HEK293T (cell line): ENCODE measurements at places on chromosomes 4 and X.

DNA sequence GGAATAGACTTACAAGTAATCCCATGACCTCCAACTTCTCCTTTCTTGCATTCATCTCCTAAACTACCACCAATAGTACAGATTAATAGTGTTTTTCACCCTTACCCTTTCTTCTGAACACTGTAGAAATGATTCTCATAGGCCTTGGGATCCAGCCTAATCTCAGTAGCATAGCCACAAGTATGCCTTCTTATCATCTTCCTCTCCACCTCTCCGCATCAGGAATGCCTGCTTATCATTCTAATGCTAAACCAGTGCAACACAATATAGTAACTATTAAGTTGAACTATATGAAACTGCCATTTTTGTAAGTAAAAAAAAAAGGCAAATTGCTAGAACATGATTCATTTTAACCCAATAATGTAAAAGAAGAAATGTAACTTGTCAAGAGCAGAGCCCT, 79.5 kb upstream of the IL2 start:
- no peak for DNase-seq

DNA sequence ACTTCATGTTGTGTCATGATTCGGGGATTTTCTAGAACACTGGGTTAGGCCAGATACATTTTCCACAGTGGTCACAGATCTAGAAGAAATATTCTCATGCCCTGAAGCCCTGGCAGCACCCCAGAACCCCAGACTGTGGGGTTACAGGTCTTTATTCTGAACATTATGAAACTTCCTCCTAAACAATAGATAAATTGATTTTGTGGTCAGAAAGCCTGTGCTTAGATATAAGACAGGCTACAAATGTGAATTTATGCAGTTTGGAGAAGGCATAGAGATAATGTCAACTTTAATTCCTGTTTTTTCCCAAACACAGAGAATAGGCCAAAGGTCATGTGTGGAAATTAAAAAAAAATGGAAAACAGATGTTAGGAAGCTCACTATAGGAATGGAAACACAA, 492.9 kb downstream of the SPRY1 start:
- DNase-seq, result no peak

DNA sequence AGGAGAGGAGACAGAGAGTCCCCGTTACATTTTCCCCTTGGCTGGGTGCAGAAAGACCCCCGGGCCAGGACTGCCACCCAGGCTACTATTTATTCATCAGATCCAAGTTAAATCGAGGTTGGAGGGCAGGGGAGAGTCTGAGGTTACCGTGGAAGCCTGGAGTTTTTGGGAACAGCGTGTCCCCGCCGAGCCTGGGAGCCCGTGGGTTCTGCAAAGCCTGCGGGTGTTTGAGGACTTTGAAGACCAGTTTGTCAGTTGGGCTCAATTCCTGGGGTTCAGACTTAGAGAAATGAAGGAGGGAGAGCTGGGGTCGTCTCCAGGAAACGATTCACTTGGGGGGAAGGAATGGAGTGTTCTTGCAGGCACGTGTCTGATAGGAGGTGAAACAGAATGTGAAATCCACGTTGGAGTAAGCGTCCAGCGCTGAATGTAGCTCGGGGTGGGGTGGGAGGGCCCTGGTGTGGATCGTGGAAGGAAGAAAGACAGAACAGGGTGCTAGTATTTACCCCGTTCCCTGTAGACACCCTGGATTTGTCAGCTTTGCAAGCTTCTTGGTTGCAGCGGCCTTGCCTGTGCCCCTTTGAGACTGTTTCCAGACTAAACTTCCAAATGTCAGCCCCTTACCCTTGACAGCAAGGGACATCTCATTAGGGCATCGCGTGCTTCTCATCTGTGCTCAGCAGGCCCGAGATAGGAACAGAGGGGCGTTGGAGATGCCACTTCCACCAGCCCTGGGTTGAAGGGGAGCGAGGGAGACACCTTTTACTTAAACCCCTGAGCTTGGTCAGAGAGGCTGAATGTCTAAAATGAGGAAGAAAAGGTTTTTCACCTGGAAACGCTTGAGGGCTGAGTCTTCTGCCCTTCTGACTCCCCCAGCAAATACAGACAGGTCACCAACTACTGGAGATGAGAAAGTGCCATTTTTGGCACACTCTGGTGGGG, 2.7 kb downstream of the SHOX start:
- DNase-seq, result no peak

DNA sequence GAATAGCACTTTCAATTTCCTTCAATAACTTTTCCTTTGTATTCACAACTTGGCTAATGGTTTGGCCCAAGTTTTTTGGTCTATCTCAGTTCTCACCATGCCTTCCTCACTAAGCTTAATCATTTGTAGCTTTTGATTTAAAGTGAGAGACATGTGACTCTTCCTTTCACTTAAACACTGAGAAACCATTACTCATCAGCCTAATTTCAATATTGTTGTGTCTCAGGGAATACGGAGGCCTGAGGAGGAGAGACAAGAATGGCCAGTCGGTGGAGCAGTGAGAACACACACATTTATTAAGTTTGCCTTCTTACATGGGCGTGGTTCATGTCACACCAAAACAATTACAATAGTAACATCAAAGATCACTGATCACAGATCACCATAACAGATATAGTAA, 56.7 kb downstream of the TSPAN5 start:
- no peak for DNase-seq

DNA sequence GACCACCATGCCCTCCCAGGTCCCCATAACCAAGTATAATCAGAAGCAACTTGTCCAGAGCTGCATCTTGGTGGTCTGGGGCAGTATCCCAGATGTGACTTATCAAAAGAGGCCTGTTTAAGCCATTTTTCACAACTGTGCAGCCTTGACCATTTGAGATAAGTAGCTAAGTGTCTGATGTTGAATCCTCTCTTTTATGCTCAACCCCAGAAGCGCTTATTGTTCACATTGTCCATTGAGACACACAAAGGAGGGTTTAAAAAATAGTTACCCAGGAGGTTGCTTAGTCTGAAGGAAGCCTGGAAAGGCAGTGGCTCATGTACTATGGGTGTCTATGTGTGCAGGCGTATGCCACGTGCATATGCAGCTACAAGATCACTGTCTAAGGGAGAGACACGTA, 27.0 kb downstream of the ENPP6 start:
- DNase-seq, result no peak

GRCh38 chr4:126755506-126755905, 877.3 kb upstream of the INTU start:
- no peak for DNase-seq

DNA sequence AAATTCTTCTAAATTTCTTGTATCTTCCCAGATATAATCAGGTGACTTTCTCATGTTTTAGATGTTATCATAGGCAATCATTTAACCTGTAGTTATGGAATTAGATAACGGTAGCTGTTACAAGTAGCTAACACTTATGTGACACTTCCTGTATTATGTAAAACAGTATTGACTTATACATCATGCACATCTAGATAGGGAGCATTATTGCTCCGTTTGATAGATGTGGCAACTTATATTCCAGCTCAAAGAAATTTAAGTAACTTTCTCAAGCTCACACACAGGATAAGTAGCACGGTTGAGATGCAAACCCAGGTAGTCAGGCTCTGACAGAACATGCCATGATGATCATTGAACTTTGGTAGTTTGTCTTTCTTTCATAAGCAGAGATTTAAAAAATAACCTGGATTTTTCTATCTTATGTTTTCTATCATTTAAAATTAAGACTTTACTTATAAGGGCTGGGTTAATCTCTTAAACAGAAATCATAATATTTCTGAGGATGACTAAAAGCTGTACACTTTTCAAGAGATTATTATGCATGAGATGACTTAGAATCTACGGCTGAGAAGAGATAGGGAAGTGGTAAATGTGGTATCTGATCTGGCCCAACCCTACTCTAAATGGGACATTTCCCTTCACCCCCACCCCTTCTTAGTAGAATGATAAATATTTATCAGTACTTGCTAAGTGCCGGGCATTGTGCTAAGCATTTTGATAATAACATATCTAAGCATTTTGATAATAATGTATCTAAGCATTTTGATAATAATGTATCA, 69.1 kb upstream of the HPGD start:
- no peak for DNase-seq

GRCh38 chr4:86621435-86621834, 27.3 kb downstream of the PTPN13 start:
- DNase-seq, result no peak

- DNase-seq, result no peak
Measured at GRCh38 chrX:8688776-8689175, 43.2 kb downstream of the ANOS1 start.

- no peak for DNase-seq
Measured at GRCh38 chr4:123390846-123391456, 5.6 kb upstream of the SPRY1 start.

DNA sequence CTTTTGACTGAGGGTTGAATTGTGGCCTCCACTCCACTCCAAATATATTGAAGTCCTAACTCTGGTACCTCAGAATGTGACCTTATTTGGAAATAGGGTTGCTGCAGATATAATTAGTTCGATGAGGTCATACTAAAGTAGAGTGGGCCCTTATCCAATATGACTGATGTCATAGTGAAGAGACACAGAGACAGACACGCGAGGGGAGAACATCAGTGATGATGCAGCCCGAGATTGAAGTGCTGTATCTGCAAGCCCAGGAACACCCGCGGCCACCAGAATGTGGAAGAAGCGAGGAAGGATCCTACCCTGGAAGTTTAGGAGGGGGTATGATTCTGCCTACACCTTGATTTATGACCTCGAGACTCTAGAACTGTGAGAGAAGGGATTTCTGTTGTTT, 279.0 kb downstream of the ANKRD50 start:
- no peak for DNase-seq

- no peak for DNase-seq
Measured at GRCh38 chr4:25874655-25875054, 11.9 kb upstream of the SEL1L3 start.

GRCh38 chr4:101155368-101155767, 192.0 kb downstream of the PPP3CA start:
- DNase-seq, result no peak

- DNase-seq, result no peak
Measured at GRCh38 chr4:131137196-131137595, 2011.9 kb upstream of the PCDH10 start.

GRCh38 chrX:63702556-63702955, 82.5 kb downstream of the ARHGEF9 start:
- DNase-seq, result no peak

- no peak for DNase-seq
Measured at GRCh38 chr4:141046255-141046654, 87.0 kb downstream of the RNF150 start.

- no peak for DNase-seq
Measured at GRCh38 chrX:151396042-151396824, 773 bp upstream of the VMA21 start.

GRCh38 chr4:153241970-153242838, 38.0 kb downstream of the TRIM2 start:
- peak; percentile 25 for DNase-seq

- DNase-seq, result peak; percentile 25
Measured at GRCh38 chrX:19593690-19594089, 78.4 kb upstream of the MAP3K15 start.

DNA sequence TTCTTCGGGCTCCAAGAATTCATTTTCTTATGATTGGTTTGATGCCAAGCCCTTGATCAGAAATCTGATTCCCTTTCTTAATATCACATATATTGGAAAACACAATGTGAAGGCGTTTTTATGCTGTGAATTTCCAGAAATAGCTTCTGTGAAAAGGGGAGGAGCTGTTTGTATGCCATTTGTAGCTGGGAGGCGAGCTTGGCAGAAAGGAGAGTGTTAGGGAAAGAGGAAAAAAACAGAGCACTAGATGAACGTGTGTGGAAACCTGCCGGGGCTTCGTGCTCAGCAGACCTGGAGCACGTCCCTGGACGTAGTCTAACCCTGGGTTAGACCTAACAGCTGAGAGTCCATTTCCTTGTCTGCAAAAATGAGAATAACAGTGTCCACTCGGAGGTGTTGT, 3.4 kb downstream of the CLCN4 start:
- no peak for DNase-seq

DNA sequence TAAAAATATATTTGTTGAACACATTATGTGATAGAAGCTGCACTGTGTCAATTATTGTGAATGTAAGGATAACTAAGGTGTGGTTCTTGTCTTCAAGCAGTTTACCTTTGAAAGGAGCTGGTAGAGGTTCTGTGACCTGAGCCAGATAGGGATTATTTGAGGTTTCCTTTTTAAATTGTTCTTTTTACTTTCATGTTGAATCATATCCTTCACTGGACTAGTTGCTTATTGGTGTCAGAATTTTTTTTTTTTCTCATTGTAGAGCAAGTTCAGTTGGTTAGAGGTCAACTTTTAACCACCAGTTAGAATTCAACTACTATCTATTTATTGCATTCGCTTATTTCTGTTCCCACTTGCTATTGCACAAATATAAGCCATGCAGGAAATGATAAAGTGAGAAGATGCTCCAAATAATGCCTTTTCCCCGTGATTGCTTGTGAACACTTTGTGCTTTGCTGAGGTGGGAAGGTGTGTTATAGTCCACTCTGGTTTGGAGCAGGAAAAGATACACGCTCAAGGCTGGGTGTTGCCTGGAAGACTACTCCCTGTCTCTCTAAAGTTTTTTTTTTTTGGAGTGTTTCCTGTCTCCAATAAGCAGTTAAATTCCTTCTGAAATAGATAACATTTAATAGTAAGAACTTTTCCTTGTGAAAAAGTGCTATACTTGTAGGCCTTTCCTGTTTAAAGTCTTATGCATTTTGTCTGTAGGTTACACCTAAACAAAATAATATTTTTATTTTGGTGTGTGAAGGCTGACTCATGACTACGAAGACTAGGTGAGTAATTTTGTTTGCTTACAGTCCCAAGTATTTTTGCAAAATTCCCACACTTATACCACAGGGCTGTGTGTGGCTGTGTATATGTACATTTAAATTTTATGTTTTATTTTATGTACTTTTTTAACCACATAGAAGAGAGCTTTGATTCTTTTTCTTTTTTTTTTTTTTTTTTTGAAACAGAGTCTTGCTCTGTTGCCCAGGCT, 83.8 kb upstream of the LCORL start:
- DNase-seq, result no peak

GRCh38 chr4:25096251-25096980, 63.8 kb downstream of the SEPSECS start:
- no peak for DNase-seq

DNA sequence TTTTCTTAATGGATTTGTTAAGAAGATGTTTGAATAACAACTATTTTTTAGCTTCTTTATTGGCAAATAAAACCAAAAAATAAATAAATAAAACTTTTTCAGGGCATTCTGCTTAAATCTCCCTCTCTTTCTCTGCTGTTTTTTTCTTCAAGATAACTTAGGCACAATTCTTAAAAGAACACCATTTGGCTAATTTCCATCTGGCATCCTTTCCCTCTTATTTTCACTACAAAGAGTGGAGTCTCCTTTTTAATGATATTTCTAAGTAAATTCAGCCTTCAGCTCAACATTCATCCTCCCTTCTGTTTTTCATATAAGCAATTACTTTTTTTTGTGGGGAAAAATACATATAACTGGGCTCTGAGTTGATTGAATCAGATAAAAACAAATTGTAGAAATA, 88.1 kb downstream of the PCDH7 start:
- no peak for DNase-seq

- no peak for DNase-seq
Measured at GRCh38 chrX:101452056-101452455, 33.2 kb upstream of the ARMCX4 start.

GRCh38 chr4:103268746-103269145, 70.6 kb upstream of the CENPE start:
- no peak for DNase-seq

- no peak for DNase-seq
Measured at GRCh38 chr4:74794382-74795010, at the start of gene BTC. Gene BTC (minus strand): TSS chr4:74794523. CDS start chr4:74794325, 198 bp downstream.

- no peak for DNase-seq
Measured at GRCh38 chrX:7092543-7092942, 55.0 kb upstream of the STS start.
